ENCODE measurements at places on chromosomes 16 and 17.

GRCh38 chr17:49815761-49816281 is 27.3 kb downstream of the KAT7 start:
- no peak for ATAC-seq

GRCh38 chr17:33945646-33946546 is 309.2 kb upstream of the CCL2 start:
- no peak for ATAC-seq

GRCh38 chr17:73785958-73786743 is 141.9 kb upstream of the SDK2 start:
- ATAC-seq, result no peak

DNA sequence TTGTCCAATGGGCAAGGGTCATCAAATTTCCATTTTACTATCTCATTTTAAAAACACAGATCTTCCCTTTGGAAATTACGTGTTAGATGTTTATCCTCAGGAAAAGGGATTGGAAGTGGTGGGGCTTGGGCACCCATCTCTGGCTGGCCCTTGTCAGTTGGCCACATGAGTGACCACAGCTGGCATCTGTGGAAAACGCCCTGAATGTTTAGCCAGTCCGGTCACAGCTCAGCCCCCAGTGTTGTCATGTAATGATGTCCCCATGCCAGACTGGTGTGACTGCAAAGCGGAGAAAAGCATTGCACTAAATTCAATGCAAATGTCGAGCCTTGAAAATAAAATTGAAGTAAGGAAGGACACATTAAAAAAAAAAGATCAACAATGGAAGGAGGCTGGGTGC is 53.0 kb downstream of the TMC6 start:
- no peak for ATAC-seq

DNA sequence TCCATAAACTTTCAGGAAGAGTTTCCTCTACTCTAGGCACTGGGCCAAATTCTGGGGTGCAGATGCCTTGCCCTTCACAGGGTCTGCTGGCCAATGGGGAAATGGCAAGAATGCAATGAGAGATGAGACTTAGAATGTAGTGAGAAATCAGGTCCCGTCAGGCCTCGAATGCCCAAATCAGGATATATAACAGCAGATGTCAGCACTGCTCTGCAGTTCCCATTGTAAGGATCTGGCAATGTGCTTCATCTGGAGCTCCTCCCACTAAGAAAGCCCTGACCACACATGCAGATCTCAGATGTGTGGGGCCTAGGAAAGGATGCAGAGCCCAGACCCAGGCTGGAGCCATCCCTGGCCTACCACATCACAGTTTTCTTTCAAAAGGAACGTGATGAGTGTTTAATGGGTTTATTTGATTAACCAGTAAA is 13.9 kb upstream of the LPCAT2 start:
- ATAC-seq, result no peak

DNA sequence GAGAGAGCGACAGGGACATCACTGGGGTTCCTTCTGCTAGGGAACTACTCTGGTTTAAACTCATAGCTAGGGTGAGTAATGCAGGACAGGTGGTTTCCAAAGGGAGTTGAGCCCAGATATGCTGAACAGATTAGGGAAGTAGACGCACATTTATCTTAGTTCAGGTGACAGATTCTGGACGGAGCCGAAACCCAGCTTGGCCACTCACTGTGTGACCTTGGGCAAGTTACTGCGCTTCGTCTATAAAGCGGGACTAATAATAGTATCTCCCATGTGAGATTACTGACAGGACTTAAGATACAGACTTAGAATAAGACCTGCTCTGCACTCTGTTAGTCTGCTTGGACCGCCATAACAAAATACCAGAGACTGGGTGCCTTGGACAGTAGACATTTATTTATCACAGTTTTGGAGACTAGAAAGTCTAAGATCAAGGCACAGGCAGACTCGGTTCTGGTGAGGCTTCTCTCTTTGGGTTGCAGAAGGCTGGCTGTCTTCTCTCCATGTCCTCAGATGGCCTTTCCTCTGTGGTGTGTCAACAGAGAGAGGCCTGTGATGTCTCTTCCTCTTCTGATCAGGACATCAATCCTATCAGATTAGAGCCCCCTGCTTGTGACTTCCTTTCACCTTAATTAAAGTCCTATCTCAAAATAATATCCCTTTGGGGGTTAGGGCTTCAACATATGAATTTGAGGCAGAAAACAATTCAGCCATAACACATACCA is 12.1 kb downstream of the SCNN1G start:
- ATAC-seq, result no peak

GRCh38 chr16:84193480-84193879 is 2.5 kb downstream of the ADAD2 start:
- ATAC-seq, result no peak

- no peak for ATAC-seq
Measured at GRCh38 chr16:6926341-6926740, 406.3 kb upstream of the RBFOX1 start.

All from stimulated activated memory B cell treated with anti-CD40 and anti-IgM and Interleukin-4, amounts not matched to agents 10 μg/mL and 1 μg/mL and 100 μg/mL, for 72 hours (primary cell).